ENCODE measurements at places on chromosomes 5 and 9.

DNA sequence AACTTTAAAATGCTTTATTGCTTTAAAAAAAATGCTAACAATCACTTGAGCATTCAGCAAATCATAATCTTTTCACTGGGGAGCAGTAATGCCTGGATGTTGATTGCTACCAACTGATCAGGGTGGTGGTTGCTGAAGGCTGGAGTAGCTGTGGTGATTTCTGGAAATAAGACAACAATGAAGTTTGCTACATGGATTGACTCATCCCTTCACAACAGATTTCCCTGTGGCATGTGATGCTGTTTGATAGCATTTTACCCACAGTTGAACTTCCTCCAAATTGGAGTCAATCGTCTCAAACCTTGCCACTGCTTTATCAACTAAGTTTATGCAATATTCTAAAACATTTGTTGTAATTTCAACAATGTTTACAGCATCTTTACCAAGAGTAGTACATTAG lies 83.3 kb downstream of the MLLT3 start:
- DNase-seq: no peak

DNA sequence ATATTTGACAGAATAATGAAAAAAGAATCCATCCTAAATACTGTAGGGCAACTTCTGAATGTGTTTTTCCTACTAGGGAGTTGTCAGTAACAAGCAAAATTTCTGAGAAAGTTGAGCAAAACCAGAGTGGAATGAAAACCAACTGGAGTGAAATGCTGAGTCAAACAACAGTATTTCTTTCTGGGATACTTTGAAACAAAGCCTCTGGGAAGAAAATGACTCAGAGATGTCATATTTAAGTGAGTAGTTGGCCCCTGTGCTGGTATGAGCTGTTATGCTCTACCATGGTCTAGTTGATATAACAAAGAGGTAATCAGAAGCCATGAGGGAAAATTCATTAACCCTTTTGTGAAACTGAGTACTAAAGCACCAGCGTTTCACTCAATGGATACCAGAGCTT lies 372.1 kb upstream of the C9orf72 start:
- DNase-seq: no peak

DNA sequence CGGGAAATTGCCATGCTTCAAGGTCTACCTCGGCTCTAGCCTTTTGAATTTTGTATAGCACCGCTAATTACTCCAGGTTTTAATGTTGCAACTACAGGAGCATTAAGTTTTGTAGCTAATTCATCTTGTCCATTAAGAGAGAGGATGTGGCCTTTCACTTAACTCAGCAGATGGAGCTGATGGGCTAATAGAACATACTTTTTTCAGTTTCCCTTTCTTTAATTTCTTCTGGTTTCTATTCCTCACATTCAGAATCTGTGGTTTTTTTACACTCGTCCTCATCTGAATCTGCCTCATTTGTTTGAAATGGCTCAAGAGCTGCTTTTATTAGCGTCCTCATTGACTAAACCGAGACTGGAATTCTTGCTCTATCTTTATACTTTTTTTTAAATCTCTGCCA lies 2085.7 kb upstream of the C9orf72 start:
- no peak for DNase-seq

- DNase-seq: no peak
These were observed 464.7 kb upstream of the KLF4 start for GRCh38 chr9:107954312-107954711.

DNA sequence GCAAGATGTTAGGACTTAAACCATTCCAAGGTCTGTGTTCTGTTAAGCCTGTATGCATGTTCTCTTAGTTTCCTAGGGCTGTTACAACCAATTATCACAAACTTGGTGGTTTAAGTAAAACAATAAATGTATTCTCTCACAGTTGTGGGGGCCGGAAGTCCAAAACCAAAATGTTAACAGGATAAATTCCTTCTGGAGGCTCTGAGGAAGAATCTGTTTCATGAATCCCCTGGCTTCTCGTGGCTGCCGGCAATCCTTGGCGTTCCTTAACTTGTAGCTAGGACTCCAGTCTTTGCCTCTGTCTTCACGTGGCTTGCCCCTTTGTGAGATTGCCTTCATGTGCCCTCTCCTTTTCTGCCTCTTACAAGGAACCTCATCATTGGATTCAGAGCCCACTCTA lies 30.4 kb downstream of the FEM1C start:
- no peak for DNase-seq

- no peak for DNase-seq
These were observed 80.4 kb downstream of the LRSAM1 start for GRCh38 chr9:127531676-127532075.

GRCh38 chr9:6367128-6367890 lies 39.1 kb downstream of the TPD52L3 start:
- DNase-seq: no peak

DNA sequence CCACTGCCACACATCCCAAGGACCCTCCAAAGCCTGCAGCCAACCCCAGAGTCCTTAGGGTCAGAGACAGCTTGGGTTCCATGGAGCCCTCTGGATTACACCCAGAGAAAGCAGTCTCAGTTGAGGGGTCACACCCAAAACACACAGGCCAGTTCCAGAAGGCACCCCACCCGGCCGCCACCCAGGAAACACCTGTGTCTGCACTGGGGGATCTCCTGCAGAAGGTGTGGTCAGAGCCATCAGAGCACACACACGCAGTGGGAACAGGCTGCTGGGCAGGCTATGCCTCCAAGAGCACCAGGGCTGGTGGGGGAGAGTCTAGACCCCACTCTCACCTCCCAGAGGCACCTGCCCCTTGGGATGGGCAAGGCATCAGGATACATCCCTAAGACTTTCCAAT lies 27.3 kb downstream of the NIPAL4 start:
- DNase-seq: no peak

- no peak for DNase-seq
These were observed 114.0 kb downstream of the ADAMTSL1 start for GRCh38 chr9:18588002-18588401.

GRCh38 chr5:121415270-121415669 lies 436.4 kb upstream of the FTMT start:
- no peak for DNase-seq

DNA sequence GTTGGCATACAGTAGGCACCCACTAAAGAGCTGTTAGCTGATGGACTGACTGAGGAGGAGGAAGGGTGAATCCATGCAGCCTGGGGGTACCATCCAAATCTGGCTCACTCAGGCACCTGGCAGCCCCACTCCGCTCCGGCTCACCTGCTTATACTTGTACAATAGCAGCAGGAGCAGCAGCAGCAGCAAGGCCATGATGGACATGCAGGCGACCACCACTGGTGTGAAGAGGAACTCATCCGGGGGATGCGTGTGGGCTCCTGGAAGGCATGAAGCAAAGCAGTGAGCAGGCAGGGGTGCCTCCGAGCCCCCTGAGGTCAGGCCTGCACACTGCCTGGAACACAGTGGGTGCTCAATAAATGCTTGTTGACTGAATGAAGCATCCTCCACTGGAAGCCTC lies 18.3 kb downstream of the CSF1R start:
- DNase-seq: no peak

DNA sequence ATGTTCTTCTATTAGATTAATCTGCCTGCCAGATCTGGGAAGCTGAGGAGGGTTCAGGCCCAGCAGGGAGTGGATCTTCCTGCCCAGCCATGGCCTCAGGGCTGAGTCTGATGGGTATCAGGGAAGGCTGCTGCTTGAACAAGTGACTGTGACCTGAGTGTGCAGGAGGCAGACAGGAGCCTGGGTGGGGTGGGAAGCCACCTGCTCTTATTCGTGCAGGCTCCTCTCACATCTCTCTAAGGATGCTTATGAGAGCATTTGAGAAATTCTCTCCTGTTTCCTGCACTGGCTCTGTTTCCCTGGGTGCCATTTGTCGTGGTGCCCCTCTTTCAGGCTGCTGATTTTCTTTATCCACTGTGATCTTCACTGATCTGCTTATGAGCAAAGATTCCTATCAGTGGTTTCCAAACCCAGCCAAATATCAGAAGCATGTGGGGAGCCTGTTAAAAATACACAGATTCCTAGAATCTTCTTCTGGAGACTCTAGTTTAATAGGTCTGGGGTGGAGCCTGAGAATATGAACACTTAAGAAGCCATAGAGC lies 2.1 kb downstream of the RGS3 start:
- no peak for DNase-seq

DNA sequence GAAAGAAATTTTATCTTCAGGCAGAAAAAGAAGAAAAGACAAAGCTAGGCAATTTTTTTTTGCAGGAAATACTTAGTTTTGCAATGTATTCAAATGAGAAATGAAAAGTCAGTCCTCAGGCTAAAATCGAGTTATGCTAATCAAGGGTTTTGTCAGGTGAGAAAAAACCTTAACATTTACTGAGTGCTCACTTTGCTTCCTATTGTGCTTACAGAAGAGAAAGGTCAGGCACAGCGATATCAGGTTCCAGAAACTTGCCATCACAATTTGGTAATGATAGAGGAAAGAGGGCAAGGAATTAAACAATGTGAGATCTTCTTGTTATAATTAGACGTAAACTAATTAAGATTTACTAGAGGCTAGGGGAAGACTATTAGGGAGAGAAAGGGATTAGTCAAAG lies 431.7 kb upstream of the CTNND2 start:
- DNase-seq: no peak

Data from lower lobe of right lung (tissue), 2 donors.